ENCODE measurements at places on chromosomes 12 and 14.

- DNase-seq: peak; percentile 78
Observed at GRCh38 chr12:51922762-51923505, 15.6 kb downstream of the ACVRL1 start.

GRCh38 chr14:64634558-64634957 is 69.7 kb upstream of the PLEKHG3 start:
- DNase-seq: no peak

- DNase-seq: no peak
Observed at GRCh38 chr14:75486318-75486717, 36.0 kb upstream of the BATF start.

DNA sequence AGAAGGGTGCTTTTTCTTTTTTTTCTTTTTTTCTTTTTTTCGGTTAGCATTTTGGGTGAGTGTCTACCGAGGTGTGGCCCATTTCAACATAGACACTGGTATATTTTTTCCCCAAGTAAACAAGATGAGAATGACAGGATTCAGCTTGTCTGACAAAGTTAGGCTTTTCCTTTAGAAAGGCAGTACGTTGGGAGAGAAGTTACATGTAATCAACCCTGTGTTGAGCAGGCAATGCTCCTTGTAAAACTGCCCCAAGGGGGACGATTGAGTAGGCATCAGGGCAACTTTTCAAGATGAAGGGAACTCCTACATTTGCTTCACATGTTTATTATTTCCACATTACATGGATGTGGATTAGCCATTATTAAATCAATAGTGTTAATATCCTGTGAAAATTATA is 1.7 kb downstream of the EMP1 start:
- DNase-seq: no peak

DNA sequence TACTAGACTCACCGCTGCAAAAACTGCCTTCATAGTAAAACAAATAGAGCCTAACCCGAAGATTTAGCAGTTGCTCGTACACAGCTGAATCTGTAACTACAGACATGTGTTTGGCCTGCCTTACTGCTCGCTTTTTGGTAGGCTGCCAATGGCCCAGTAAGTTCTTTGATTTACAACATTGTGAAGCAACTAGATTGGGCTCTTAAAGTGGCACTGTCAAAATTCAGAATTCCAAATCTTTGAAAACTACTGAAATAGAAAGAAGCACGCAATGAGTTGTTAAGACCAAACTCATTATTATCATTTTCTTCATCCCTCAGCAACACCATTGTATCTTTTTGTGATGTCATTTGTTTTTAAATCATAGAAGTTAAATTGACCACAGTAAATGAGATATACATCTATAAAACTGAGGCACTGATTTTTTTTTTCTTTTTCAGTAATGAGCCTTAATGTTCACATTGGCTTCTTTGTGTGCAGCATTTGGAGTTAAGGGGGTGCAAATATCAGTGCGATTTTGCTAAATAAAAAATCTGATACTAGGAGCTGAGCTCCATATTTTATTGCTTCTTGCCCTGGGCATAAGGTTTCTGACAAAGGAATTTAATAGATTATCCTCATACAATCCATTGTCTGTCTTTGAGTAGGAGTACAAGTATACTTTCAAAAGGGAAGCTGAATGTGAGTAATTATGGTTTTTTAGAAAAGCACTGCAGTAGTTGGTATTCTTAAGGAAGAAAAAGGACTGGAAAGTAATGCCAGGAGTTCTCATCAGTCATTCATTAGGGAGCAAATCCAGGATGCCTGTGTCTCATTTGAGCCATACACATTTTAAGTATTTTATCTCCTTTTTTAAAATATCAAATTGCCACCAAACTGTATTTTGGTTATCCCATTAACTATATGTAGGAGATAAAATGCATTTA is 138.5 kb downstream of the KICS2 start:
- no peak for DNase-seq

DNA sequence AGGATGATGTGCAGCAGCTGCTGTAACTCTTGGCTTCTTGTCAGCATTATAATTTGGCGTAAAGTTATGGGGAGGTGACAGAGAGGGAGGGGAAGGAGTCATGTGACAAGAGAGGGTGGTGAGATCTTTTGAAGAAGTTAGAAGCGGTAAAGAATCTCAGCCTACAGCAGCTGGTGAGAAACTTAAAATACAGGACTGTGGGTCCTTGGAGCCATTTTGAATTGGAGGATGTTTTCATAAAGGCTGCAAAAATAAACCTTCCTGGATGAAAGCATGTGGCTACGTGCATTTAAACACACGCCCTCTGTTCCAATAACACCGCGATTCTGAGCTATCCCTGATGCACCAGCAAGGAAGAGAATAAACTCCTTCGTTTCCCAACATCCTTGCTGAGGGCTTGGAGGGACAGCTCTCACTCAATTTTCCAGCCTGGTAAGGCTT is 133.7 kb downstream of the TMEM30B start:
- DNase-seq: no peak

DNA sequence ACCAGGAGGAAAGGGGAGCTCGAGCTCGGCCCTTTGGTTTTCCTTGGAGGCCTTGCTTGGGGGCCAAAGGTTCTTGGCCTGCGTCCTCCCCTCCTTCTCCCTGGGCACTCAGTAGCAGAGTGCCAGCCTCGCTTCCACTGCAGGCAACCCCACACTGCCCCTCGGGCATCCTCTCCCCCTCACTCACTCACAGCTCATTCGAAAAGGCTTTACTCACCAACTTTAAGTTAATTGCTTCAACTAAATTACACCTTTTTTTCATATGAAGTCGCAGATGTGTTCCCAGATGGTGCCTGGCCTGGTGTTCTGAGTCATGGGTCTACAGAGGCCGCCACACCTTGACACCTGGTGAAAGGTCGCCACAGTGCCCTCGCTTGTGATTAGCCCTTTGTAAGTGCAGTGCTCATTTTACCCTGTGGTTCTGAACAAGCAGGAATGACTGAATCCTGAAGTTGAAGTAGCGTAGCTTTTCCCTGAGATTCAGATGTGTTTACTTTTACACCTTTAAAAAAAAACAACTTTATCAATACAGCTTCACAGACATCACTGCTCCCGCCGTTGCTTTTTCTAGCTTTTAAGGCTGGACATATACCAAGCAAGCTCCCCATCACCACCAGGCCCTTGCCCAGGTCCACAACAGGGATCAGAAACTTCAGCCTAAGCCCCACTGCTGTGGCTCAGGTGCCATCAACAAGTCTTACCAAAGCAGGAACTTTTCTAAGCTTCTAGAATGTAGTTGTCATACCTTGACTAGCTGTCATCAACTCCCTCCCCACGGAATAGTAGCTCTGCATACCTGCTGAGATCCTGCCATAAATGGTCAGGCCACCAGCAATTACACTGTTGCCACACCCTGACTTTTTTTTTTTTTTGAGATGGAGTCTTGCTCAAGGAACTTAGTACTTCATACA is 20.3 kb upstream of the ADIPOR2 start:
- no peak for DNase-seq

DNA sequence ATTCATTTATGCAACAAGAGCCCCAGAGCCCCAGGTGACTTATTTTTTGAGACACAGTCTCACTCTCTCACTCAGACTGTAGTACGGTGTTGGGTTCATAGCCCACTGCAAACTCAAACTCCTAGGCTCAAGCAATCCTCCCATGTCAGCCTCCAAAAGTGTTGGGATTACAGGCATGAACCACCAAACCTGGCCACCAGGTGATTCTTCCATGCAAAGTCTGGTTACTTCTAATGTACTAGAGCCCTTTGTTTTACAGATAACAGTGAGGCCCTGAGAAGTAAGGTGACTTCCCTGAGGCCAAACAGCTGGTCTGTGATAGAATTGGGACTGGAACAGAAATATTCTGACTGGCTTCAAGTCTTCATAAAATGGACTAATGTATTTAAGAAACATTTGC is 10.0 kb upstream of the KCNK10 start:
- DNase-seq: no peak

GRCh38 chr14:78967111-78967809 is 797.1 kb downstream of the NRXN3 start:
- no peak for DNase-seq

DNA sequence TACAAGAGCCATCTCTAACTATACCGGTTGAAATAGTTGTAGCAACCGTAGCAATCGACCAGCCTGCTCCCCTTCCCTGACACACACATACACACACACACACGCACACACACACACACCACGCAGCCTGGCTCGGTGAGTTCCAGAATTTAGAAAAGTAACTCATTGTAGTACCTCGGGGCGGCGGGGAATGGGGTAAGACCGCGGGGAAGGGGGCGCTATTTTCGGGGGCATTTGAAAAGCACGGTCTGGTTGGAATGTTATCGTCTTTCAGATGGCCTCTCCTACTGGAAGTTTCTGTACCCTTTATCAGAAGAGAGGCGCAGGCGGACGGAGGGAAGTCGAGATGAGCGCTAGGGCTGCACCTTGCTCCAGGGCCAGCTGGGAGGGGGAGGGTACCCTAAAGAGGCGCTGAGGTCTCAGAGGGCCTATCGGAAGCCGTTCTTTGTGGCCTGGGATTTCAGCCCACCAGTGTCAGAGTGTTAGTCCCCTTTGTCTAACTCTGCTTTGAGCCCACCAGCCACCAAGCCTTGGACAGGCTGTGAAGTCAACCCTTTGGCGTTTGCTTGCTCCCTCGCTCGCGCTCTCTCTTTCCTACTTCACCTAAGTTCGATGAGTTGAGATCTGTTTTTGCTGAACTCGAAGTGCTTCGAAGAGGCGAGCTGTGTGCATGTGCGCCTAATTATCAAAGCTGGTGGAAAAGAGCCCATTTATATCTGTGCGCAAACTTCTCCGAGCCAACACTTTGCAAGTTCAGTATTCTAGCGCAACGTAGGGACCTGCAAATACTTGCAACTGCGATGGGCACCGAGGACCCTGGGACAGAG is 837 bp downstream of the COL2A1 start:
- DNase-seq: peak; percentile 22

All from NB4 (cell line).